ENCODE measurements at places on chromosomes 5 and 9. TPM values are rescaled to one million over a fixed set of nuclear protein-coding genes. Genes with fewer than 3 reads are reported as not detected.

PTGES gene
- polyA plus RNA-seq = 9.2 TPM

LECT2 gene
- polyA plus RNA-seq = not detected

PCDHGB6 gene
- polyA plus RNA-seq = 4.0 TPM

KIF12 gene
- polyA plus RNA-seq = 0.52 TPM

MARCOL gene
- polyA plus RNA-seq = not detected

STKLD1 gene
- 1.5 TPM for polyA plus RNA-seq

ODF2 gene
- 23.6 TPM for polyA plus RNA-seq

UCK1 gene
- 27.1 TPM for polyA plus RNA-seq

PLAC8L1 gene
- 1.3 TPM for polyA plus RNA-seq

EPB41L4B gene
- 14.2 TPM for polyA plus RNA-seq

GABRA1 gene
- not detected for polyA plus RNA-seq

IL33 gene
- 29.6 TPM for polyA plus RNA-seq

B4GALT7 gene
- polyA plus RNA-seq = 20.7 TPM

SHISAL2B gene
- polyA plus RNA-seq = not detected

FOXD4 gene
- polyA plus RNA-seq = 2.7 TPM

ZSWIM6 gene
- polyA plus RNA-seq = 8.8 TPM

IFNA13 gene
- not detected for polyA plus RNA-seq

PHYHD1 gene
- 45.1 TPM for polyA plus RNA-seq

TLR4 gene
- 6.2 TPM for polyA plus RNA-seq

CEL gene
- 2.6 TPM for polyA plus RNA-seq

INSL6 gene
- polyA plus RNA-seq = 0.58 TPM

OTULINL gene
- polyA plus RNA-seq = 3.4 TPM

SEC24A gene
- 15.6 TPM for polyA plus RNA-seq

PLEKHG4B gene
- 0.39 TPM for polyA plus RNA-seq

TLX3 gene
- polyA plus RNA-seq = not detected

CLINT1 gene
- polyA plus RNA-seq = 58.1 TPM

YIPF5 gene
- 36.0 TPM for polyA plus RNA-seq

TAF11L7 gene
- not detected for polyA plus RNA-seq

FABP6 gene
- polyA plus RNA-seq = not detected

CCNB1 gene
- 25.9 TPM for polyA plus RNA-seq

GNA14 gene
- polyA plus RNA-seq = 6.0 TPM

DND1 gene
- not detected for polyA plus RNA-seq

UNC13B gene
- 24.1 TPM for polyA plus RNA-seq

PHF24 gene
- 0.23 TPM for polyA plus RNA-seq

RNF183 gene
- not detected for polyA plus RNA-seq

TMEM174 gene
- polyA plus RNA-seq = not detected

CFAP157 gene
- 1.4 TPM for polyA plus RNA-seq

CDH6 gene
- 4.5 TPM for polyA plus RNA-seq

BAAT gene
- 0.66 TPM for polyA plus RNA-seq

DHX29 gene
- polyA plus RNA-seq = 27.8 TPM

G3BP1 gene
- 90.6 TPM for polyA plus RNA-seq

SLCO6A1 gene
- polyA plus RNA-seq = 0.40 TPM

CD274 gene
- 1.5 TPM for polyA plus RNA-seq

TAF7 gene
- 76.5 TPM for polyA plus RNA-seq

KLHL3 gene
- polyA plus RNA-seq = 4.0 TPM

ALDH7A1 gene
- polyA plus RNA-seq = 53.4 TPM

GALNT12 gene
- polyA plus RNA-seq = 2.6 TPM

CTXN3 gene
- polyA plus RNA-seq = 1.2 TPM

CENPK gene
- polyA plus RNA-seq = 11.4 TPM

C9orf153 gene
- polyA plus RNA-seq = 0.22 TPM

DRD1 gene
- polyA plus RNA-seq = not detected

PRDM9 gene
- not detected for polyA plus RNA-seq

S1PR3 gene
- 24.3 TPM for polyA plus RNA-seq

AQP3 gene
- polyA plus RNA-seq = 7.6 TPM

CMYA5 gene
- polyA plus RNA-seq = 206 TPM

LMX1B gene
- polyA plus RNA-seq = 0.28 TPM

Data from hindlimb muscle (tissue), 1 donor.